NCI-H2171 treated with DMSO at 0.1 percent for 48 hours (cell line): ENCODE measurements at places on chromosomes 1 and 21.

DNA sequence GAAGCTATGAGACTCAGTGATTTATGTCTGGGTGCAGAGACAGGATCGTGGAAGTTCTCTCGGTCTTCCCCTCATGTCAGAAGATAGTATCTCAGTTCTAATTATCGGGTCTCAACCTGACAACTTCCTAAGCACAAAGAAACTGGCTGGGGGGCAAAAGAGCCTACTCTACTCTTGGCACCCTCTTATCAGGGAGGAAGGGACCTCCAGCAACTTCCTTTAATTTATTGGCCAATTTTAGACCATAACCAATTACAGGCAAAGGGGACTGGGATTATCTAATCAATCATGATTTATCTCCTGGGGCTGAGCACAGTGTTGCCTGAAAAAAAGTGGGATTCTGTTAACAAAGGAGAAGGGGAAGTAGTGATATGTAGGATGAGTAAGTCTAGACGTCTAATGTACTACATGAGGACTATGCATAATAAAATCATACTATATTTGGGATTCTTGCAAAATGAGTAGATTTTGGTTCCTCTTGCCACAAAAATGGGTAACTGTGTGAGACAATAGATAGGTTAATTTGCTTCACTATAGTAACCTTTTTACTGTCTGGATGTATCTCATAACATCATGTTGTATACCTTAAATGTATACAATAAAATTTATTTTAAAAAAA is 98.8 kb downstream of the ZFYVE9 start:
- no peak for DNase-seq

GRCh38 chr1:67544921-67545320 is 114.7 kb upstream of the SERBP1 start:
- no peak for DNase-seq

DNA sequence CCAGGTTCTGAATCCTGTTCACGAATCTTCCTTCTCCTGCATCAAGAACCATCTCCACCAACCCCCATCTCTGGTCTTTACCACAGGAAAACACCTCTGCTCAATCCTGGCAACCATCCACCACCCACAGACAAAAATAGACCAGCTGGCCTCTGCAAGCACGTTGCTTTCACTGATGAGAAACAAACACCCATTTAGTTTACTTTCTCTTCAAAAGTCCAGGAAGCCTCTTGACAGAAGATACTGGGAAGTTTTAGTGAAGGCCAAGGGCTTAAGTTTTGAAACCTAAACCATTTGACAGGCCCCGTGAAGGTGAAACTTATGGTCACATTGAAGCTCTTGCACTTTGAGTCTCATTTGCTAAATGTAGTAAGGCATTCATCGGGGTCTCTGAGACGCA is 122.6 kb upstream of the PPP2R5A start:
- peak; percentile 55 for DNase-seq

DNA sequence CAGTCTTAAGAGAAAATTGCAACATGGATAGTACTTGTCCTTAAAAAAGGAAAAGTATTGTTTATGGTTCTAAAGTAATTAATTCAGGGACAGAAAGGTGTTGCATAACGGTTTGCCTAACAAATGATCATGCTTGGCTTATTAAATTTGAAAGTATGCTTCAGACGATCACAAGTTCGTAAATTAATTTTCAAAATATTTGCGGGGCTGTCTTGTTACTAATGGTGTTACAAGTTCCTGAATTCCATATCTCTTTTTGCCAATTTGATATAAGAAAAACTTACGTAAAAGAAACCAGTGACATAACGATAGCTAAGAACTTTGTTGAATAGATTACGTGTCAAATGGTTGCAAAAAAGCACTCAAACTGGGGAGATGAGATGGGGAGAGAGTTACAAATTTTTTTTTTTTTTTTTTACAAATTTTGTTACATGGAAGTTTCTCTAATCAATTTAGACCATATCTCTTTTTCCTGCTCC is 1.3 kb downstream of the AGO3 start:
- DNase-seq, result no peak

DNA sequence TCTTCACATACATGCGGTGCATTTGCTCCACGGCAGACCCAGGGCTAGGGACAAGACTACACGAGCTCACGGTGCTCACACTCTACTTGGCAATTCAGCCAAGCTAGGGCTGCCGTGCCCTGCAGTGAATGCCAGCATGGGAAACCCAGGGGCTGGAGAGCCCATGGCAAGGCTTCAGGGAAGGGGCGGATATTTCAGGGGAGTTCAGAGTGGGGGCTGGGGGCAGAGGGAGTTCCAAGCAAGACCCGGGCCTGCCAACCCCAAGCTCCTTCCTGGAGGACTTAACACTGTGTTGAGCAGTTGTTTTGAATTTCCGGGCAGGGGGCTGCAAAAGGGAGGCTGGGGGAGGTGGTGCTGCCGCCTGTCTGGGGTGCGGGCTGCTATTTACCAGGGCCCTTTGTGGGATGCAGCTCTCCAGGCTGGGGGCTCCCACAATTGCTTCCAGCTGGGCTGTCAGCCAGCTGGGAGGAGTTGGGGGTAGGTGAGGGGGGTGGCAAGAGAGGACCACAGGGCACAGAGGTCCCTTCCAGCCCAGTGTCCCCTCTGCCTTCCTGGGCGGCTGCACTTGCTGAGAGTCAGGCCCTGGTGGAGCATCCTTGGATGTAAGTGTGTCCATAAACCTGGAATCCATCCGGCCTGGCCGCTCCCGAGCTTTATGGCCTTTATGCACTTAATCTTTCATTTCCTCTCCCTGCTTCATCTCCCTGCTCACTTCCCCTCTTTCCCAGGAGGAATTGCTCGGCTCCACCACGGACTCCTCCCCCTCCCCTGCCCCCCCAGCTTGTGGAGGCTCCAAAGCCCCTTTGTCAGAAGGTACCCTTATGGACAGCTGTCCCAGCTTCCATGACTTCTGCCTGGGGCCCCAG is 55.8 kb upstream of the SSBP3 start:
- DNase-seq, result no peak

DNA sequence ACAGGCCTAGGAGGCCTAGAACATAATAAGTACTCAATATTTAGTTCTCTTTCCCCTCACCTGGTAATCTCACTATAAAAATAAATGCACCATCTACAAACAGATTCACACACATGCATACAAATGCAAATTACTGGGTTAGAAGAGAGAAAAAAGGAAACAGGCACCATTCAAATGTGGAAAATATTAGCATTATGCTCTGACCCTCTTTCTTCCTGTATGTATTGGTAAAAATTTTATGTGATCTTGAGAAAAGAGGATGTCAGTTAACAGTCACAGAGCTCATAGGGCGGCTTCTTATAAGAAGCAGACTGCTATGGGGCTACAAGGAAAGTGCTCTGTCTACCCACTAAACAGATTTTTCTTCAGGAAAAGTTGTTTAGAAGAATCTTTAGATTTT is 565.4 kb downstream of the LMO4 start:
- no peak for DNase-seq

DNA sequence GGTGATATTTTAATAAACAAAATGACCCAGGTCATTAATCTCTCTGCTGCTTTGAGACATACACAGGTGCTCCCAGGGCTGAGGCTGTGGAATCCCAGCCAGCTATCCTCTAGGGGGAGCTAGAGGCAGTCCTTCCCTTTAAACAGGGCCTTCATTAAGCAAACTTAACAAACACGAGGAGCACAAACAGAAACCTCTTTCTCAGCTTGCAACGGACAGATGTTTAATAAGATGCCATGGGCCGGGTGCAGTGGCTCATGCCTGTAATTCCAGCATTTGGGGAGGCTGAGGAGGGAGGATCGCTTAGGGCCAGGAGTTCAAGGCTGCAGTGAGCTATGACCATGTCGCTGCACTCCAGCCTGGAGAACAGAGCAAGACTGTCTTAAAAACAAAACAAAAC is 106.7 kb downstream of the HIVEP3 start:
- DNase-seq, result peak; percentile 54

DNA sequence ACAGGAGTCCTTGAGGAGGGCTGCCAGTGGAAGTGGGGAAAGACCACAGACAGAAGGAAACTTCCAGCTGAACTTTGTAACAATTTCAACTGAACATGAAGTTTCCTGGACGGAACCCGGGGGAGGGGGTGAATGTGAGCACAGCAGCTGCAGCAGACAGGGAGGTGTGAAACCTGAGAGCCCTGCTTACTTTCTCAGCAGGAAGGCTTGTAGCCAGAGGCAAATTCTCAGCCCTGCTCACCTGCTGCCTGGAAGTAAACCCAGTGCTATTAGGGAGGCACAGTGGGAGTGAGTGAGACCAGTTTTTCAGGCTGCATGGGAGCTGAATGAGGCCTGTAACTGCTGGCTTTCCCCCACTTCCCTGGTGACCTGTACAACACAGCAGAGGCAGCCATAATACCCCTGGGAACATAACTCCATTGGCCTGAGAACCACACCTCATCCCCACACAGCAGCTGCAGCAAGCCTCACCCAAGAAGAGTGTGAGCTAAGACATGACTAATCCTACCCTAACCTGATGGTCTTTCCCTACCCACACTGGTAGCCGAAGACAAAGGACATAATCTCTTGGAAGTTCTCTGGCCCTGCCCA is 9.6 kb upstream of the SPRR2F start:
- peak; percentile 81 for DNase-seq

GRCh38 chr1:14926229-14926628 is 227.3 kb upstream of the TMEM51 start:
- DNase-seq, result no peak

DNA sequence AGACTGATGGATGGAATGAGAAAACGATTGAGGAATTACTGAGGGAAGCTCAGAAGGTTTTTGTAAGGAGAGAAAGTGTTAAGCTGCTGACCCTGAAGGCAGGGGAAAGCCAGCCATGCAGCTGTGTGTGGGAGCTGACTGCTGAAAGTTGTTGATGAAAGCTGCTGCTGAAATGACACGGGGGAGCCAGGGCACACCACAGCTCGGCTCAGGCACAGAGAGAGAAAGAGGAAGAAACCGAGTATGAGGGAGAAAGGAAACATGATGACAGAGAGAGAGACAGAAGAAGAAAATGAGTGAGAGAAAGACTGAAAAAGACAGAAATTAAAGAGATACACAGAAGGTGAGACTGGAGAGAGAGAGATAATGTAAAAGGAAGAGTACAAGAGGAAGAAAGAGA is 115.5 kb downstream of the LRRC53 start:
- DNase-seq, result no peak

DNA sequence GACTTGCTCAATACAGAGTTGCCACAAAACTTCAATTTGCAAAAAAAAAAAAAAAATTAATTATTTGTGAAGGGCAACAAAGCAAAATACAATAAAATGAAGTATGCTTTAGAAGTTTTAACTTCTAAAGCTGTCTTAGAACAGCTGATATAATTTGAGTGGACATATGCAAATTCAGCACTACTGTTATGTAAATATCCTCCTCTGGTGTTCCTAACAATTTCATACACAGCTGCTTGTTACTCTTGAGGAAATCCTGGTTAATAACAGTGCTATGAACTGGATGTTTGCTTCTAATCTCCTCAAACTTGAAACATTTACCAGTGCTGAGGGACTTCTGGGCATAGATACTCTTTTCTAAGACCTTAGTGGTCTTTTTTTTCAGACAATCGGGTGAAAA is 69.6 kb upstream of the COL24A1 start:
- no peak for DNase-seq

DNA sequence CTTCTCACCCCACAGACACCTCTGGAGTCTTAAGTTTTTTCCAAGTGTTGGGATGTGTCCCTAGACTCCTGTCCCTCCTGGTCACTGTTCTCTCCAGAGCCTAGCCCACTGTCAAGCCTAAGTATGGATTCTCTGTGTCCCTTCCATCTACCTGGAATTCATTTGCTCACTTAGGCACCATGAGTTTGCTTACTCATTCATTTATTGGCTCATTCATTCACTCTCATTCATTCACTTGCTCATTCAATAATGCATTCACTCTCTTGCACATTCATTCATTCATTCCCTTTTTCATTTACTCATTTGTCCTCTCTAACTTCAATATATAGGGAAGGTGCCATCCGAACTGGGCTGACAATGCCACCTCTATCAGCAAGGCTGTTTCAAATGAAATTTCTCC is 1.6 kb downstream of the S100A16 start:
- no peak for DNase-seq

DNA sequence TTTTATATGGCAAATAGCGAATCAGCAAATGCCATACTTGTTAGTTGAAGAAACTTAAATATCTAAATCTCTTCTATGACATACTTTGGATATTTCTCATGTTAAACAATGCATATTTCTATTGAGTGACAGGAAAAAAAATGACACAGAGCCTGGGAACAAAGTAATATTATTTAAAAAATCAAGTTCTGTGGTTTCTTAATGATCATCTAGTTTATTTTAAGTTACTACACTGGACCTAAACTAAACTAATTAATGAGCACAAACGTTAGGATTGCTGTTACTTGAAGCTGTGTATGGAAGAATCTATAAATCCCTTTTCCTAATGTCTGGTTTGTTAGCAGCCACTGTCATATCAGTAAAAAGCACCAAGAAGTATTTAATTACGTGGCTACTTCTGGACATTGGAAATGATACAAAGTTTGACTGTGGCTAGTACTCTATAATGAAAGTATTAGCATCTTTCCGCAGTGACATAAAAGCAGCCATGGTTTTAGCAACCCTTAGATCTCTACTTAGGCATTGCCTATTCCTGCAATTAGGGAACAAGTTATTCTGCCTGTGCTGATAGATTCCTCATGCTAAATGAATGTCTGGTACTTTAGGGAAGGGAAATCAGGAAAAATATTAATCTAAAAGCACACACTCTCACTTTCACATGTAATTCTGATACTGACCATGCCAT is 981.7 kb upstream of the B3GALT2 start:
- no peak for DNase-seq

- DNase-seq, result no peak
Observed at GRCh38 chr1:148318123-148318903, 164.8 kb downstream of the PPIAL4G start.

GRCh38 chr1:27971674-27972073 is 11.9 kb downstream of the XKR8 start:
- DNase-seq, result peak; percentile 72

DNA sequence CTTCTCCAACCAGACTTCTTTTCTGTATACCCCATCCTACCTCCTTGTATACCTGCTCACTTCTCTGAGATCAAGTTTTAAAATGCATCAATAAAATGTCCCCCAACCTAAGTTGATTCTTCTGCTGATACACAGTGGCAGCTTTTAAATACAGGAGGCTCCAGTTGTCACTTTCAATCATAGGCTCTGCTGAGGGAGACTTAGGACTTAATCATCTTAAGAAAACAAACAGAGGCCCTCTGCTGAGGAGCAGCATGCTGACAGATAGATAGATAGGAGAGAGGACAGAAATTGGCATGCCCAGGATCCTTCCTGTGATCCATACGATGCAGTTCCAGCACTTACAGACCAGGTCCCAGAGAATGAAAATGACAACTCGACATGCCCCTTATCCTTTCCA is 311.0 kb upstream of the PROX1 start:
- DNase-seq, result no peak

DNA sequence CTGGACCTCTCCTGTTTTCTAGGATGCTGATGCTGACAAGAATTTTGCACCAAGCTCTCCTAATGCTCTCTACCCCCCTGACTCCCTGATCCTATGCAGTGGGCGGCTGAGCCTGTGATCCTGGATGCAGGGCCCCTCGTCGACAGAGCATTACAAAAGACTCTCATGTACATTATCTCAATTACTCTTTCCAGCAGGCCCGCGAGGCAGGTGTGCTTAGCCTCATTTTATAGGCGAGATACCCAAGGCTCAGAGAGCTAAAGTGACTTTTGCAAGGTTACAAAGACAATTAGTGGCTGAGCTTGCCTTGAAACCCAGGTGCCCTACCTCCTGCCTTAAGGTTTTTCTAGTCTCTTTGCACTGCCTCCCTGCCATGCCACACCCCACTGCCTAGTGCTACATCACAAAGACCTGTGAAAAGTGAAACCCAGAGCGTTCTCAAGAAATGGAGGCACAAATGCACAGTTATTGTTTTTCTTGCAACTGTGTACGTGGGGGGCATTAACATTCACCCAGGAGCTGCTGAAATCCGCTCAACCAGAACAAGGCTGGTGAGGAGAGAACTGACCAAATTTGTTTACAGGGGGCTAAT is 10.0 kb upstream of the C8A start:
- DNase-seq, result no peak
